ENCODE measurements at places on chromosomes 11 and 22.

DNA sequence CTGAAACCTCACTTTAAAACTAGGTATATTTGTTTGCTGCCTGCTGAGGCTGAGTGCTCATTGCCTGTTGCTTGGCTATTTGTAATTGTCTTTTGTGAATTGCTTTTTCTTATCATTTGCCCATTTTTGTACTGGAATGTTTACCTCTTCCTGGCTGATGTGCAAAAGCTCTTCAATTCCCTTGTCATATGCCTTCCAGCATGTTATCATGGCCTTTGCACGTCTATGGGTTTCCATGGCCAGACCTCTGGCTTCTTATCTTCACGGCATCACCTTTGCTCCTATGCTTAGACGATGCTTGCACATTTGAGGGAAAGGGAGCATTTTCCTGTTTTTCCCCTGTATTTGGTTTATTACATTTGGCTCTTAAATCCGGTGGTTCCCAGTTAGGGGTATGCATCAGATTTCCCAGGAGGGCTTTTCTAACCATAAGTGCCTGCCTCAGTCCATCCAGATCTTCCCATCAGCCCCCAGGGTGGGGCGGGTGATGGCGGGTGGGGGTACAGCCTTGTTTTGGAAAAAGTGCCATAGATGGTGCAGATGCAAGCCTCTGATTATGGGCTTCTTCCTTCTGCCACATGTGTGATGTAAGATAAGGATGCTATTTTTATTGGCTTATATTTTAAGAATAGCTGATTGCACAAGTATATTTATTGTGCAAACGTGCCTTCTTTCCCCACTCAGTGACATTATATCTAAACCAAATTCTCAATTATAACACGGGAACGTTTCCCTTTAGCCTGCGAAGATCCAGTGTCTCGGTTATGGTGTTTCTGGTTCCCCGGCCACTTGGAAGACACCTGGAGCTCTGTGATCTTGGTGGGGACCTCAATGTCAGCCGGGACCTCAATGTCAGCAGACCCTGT lies 70.6 kb upstream of the SEPTIN5 start:
- DNase-seq, result no peak

DNA sequence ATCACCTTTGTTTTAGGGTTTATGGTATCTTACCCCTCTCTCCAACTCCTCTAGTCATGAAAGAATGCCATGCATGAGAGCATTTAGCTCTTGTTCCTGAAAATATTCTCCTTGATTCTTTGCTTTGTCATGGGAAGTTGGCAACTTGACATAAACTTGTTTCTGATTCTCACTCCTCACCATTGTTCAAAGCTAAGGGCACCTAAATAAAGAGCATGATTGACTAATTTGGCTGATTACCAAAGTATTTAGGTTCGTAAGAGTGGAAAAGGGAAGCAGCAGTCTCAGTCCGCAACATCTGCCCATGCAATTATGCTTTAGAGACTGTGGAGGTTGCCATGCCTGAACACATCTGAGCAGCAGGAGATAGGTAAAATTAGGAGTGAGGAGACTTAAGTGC lies 26.4 kb downstream of the OR52K1 start:
- DNase-seq, result no peak

DNA sequence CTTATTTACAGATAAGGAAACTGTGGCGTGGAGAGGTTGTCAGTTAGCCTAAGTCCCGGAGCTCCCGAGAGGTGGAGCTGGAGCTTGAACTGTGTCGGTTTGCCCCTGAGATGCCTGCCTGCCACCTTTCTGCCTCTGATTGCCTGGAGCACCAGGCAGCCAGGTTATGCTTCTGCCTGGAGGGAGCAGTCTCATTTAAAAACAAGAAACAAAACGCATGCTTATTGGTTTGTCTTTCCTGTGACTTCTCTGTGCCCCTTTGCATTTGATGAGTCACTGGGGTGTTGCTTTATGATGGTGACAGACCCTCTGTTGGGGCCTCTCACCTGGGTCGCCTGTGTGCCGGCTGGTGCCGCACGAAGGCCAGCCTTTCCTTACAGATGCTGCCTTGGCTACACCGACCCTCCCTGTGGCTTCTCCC lies 12.2 kb downstream of the AP2A2 start:
- no peak for DNase-seq

- no peak for DNase-seq
Measured at GRCh38 chr11:126751242-126751641, 249.3 kb downstream of the KIRREL3 start.

- DNase-seq, result peak; percentile 76
Measured at GRCh38 chr22:50581950-50582492, 628 bp downstream of the CHKB start.

DNA sequence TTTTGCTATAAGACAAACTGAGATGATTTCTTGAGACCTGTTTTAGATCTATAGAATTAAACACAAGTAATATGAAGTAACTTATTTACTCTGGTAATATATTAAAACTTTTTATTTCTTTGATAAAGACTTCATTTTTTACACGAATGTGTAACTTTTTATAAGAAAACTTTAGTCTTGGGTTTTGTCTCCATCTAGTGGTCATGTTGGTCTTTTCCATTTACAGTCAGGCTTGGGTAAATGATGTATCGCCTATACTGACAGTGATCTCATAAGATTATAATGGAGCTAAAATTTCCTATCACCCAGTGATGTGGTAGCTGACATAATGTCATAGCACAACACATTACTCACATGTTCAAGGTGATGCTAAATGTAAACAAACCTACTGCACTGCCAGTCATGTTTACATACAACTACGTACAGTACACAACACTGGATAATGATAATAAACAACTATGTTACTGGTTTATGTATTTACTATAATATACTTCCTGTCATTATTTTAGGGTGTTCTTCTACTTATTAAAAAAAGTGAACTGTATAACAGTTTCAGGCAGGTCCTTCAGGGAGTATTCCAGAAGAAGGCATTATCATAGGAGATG lies 7.5 kb upstream of the C11orf97 start:
- no peak for DNase-seq

DNA sequence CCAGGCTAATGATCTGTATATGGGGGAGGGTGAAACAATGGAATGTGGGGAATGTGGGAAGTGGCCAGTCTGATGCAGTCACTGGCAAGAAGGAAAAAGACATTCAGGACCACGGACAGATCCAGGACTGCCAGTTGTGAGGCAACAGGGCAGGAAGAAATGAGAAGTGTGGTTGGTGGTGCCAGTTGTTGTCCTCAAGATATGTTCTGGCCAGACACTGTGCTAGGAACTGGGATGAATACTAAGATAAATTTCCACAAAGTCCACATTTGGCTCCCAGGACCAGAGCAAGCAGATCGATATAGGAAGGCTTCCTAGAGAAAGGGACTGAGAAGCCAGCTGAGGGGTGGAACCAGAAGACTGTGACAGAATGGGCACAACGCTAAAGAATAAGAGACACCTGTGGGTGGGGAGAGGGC lies 6.8 kb upstream of the TPBGL start:
- peak; percentile 51 for DNase-seq

DNA sequence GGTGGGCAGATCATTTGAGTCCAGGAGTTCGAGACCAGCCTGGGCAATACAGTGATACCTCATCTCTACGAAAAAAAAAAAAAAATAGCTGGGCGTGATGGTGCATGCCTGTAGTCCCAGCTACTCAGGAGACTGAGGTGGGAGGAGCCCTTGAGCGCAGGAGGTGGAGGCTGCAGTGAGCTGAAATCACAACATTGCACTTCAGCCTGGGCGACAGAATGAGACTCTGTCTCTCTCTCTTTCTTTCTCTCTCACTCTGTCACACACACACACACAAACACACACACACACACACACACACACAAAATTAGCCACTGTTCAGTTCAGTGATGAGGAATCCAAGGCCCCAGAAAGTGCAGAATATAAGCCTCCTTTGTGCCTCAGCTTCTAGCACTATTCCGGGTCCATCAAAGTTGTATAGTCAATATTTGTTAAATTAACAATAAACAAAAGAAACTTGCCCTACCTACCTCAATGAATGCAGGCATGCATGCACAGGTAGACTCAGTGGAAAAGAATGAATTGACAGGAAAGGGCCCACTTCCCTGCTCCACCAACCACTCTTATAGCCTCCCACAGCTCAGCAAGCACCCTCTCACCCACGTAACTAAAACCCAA lies 3.9 kb upstream of the SMIM35 start:
- no peak for DNase-seq

GRCh38 chr22:17130199-17130598 lies 9.0 kb upstream of the TMEM121B start:
- DNase-seq, result no peak

DNA sequence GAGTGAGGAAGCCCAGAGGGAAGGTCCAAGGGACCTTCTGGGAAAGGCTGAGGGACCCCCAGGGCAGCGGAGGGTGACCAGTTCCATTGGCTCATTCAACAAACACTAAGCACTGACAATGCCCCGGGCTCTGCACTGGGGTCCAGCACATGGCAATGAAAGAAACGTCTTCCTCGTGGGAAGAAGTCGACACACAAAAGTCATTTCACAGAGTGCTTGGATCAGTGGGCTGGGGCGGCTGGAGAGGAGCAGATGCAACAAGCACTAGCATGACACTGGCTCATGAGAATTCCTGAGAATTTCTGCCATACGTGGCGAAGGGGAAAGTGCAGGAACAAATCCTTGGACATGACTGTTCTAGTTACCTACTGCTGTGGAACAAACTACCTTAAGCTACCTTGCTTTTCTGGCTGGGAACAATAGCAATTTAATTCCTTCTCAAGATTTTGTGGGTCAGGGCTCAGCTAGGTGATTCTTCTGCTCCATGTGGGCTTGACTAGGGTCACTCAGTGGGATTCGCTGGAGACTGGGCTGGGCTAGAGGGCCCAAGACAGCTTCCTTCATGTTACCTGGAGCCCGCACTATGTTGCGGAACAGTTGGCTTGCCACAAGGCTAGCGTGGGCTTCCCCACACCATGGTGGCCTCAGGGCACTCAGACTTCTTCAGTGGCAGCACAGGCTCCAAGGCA lies 6.9 kb upstream of the STIP1 start:
- no peak for DNase-seq

DNA sequence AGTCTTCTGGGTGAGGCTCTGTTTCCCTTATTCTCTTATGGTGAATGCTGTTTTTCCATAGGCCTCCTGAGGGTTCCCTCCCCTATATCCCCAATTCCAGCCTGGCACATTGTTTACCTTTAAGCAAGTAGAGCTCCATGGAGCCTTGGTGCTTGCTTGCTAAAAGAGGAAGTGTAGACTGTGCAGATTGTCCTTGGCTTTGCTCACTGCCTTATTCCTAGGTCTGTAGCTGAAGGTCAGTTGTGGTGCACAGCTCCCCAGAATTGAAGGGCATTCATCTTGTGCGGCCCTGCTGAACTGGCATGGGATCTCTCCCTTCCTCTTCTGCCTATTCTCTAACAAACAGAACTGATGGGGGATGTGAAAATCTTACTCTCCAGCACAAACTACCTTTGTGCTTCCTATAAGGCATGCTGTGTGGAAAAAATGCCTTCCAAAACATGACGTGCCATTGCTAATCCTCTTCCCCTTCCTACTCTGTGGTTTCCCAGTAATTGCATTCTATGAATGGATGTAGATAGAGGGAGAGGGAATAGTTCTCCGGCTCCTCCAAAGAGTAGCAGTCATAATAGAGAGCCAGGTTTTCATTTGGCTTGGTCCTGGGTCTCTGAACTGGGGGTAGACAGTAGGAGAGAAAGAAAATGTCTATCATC lies 34.2 kb upstream of the PLET1 start:
- DNase-seq, result no peak

DNA sequence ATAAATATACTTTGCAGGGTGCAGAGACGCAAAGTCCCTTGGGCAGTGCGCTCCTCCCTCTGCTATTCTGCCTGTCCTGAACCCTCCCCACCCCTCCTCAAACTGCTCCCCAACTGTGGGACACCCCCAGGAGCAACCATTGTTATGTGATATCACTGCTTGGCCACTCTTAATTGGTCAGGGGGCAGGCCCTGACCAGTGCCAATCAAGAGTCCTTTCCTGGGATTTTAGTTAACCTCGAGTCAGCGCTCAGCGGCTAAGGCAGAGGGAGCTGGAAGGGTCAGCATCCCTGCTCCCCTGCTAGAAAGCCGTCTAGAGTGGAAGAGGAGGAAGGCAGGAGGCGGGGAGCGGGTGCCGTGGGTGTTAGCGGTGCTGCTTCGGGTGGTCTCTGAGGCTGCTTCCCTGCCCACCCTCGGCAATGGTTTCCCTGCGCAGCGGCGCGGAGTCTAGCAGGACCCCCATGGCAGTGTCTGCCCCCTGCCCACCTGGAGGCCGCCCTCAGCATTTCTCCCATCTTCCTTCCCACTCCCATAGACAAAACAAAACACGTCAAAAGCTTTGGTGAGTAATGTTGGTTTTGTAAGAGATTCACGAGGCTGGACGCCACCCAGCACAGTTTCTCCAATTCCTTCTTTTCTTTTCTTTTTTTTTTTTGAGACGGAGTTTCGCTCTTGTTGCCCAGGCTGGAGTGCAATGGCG lies 38.4 kb upstream of the A4GALT start:
- no peak for DNase-seq

GRCh38 chr11:83174008-83174407 lies 17.1 kb downstream of the PCF11 start:
- DNase-seq, result no peak

DNA sequence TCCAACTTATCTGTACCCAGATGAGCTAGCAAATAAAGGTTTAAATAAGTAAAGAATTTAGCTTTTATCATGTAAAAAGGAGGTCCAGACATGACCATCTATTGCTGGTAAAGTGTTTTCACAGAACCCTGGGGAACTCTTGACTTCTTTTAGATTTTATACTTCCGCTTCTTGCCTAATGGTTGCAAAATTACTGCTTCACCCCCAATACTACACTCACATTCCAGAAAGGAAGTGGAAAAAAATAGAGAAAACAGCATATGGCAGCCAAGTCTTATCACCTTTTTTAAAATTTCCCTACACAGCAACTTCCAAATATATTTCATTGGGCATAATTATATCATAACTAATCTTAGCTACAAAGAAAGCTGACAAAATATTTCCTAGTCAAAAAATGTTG lies 12.1 kb downstream of the BBOX1 start:
- no peak for DNase-seq

DNA sequence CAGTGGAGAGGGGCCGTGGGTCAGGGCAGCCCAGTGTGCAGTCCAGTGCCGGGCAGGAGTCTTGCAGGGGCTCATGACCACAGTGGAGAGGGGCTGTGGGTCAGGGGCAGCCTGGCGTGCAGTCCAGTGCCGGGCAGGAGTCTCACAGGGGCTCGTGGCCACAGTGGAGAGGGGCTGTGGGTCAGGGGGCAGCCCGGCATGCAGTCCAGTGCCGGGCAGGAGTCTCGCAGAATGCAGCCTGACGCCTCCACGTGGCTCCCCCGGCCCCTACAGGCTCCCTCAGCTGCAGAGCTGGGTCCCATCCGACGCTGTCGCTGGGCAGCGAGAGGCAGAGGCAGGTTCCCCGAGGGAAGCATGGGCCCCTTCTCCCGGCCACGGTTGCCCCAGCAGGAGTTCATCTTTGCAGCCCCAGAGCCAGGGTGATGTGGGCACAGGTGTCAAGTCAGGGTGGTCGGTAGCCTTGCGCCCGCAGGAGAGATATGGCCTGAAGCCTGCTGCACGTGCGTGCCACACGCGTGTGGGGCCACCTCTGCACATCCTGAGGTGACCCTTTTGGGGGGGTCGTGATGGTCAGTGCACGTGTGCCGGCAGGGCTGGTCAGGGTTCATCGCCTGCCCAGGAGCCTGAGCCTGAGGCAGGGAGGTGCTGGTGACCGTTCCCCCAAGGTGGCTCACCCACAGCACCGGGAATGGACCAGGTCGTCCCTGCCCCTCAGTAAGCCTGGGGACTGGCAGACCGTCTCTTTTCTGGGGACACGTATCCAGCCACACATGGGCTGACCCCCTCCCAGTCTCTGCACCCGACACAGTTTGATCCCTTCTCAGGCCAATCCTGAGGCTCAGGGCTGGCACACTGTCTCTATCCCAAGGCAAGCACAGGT lies 2.9 kb downstream of the IFITM5 start:
- DNase-seq, result peak; percentile 64
